ENCODE measurements at places on chromosomes 11 and 22.

DNA sequence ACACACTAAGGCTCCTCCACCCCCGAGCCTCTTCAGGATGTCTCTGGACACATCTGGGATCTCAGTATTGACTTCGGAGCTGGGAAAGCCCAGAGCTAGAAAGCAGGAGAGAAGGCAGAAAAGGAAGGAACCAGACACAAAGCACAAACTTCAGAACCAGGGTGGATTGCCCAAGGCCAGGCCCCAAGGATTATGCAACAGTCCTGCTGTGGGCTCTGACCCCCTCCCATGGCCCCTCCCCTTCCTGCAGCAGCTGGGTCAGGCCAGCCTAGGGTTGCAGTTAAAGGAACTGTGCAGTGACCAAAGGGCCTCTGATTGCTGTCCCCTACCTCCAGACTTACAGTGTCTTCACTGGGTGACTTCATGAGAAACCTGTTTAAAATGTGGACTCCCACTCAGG, 5.3 kb downstream of the KCNE3 start:
- DNase-seq = peak; percentile 81

DNA sequence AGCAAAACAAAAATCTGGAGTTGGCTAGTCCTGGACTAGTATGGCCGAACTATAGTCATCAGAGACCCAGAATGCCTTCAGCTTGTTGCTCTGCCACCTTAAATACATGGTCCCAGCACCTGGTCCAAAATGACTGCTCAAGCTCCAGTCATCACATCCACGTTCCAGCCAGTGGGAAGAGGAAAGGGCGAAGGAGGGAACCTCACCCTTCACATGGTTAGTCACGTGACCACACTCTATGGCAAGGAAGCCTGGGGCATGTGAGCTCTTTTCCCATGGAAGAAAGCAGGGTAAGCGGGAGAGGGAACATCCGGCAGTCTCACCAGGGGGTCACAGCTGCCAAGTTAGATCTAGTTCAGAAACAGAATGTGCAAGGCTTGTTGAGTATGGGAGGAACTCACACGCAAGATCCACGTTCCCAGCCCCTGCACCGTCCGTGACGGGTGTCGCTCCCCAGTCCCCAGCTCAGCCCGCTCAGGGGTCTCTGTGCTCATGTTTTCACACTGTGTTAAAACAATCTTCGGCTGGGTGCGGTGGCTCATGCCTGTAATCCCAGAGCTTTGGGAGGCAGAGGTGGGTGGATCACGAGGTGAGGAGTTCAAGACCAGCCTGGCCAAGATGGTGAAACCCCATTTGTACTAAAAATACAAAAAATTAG, 1.9 kb upstream of the ANO9 start:
- DNase-seq = no peak

GRCh38 chr22:50129121-50129736, 39.4 kb downstream of the MOV10L1 start:
- DNase-seq = no peak

DNA sequence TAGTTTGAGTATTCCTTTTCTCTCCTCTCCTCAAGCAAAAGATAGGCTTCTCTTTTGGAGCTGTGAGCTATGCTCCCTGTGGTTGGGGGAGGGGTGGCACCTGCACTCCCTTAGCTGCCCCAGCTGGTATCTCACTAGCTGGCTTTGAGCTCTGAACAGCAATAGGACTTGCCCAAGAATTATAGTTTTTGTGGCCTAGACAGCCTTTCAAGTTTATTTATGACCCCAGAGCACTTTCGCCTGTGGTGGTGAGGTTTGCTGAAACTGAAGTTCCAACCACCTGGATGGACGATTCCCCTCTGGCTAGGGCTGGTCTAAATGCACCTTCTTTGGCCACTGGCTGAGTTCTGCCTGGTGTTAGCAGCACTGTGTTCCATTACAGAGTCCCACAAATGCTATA, 37.1 kb upstream of the SLC37A2 start:
- DNase-seq = no peak

DNA sequence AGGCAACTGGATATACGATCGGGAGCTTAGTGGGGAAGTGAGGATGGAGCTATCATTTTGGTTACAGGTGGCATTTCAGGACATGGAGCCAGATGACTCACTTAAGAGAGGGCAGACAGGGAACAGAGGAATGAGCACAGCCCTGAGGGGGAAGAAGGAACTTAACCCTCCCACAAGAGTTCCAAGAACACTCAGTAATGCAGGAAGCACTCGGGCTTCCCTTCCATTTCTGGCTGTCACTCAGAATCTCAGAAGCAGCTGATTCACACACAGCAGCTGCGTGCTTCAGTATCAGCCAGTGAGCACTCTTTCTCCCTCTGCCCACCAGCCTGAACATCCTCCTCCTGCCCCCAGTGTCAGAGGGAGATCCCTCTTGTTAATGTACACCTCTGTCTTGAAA, 34.8 kb downstream of the EFCAB6 start:
- DNase-seq = no peak

DNA sequence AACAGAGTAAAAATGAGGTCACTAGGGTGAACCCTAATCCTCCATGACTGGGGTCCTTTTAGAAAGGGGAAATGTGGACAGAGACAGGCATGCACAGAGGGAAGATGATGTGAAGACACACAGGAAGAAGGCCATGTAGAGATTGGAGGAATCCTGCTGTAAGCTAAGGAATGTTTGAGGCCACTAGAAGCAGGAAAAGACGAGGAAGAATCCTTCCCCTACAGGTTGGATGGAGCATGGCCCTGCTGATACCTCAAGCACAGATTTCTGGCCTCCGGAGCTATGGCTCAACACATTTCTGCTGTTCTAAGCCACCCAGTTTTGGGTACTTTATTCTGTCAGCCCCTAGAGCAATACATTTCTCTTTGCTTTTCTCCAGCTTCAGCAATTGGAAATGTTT, 486.9 kb downstream of the MIAT start:
- no peak for DNase-seq

- no peak for DNase-seq
Observed at GRCh38 chr11:128372977-128373376, 214.4 kb downstream of the ETS1 start.

DNA sequence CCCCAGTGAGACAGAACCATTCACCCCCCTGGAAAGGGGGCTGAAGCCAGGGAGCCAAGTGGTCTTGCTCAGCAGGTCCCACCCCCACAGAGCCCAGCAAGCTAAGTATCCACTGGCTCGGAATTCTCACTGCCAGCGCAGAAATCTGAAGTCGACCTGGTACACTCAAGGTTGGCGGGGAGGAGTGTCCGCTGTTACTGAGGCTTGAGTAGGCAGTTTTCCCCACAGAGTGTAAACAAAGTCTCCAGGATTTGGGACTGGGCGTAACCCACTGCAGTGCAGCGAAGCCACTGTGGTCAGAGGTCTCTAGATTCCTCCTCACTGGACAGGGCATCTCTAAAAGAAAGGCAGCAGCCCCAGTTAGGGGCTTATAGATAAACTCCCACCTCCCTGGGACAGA, 10.0 kb downstream of the PATE1 start:
- DNase-seq = no peak

GRCh38 chr11:47101406-47101805, 75.3 kb downstream of the ARFGAP2 start:
- no peak for DNase-seq

GRCh38 chr11:8263109-8263768, 439 bp downstream of the LMO1 start:
- no peak for DNase-seq

DNA sequence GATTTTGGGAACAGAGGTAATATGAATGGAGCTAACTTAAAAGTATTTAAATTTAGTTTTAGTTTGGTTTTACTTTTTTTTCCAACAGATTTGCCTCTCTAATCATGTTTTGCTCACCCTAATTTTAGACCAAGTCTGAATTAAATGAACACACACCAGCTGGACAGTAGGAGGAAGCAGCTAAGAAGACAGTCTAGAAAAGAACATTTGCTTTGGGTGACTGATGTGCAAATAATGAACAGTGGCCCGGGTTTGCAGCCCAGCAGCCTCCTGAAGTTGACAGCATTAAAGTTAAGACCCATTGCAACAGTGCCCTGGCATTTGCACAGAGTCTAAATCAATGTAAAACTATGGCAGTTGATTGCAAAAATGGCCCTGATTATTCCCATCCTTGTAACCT, 66.4 kb upstream of the SORL1 start:
- no peak for DNase-seq

DNA sequence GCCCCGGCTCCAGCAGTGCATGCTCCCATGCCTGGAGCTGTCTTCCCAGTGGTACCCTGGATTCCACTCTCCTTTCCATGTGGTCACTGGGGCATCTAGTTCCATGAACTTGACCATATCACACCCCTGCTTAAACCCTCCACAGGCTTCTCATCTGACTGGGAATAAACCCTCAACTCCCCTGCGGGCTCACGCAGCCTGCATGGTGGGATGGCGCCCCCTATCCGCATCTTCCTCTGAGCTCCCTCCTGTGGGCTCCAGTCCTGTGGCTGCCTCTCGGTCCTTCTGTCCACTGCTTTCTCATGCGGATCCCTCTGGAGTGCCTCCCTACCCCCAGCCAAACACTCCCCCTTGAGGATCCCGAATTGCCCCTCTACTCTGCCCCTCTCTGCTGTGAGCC, 41.4 kb upstream of the TTLL12 start:
- DNase-seq = peak; percentile 79

GRCh38 chr11:124942466-124943253, 6.8 kb upstream of the HEPACAM start:
- DNase-seq = no peak

- DNase-seq = no peak
Observed at GRCh38 chr11:62487136-62487535, 59.5 kb downstream of the AHNAK start.

DNA sequence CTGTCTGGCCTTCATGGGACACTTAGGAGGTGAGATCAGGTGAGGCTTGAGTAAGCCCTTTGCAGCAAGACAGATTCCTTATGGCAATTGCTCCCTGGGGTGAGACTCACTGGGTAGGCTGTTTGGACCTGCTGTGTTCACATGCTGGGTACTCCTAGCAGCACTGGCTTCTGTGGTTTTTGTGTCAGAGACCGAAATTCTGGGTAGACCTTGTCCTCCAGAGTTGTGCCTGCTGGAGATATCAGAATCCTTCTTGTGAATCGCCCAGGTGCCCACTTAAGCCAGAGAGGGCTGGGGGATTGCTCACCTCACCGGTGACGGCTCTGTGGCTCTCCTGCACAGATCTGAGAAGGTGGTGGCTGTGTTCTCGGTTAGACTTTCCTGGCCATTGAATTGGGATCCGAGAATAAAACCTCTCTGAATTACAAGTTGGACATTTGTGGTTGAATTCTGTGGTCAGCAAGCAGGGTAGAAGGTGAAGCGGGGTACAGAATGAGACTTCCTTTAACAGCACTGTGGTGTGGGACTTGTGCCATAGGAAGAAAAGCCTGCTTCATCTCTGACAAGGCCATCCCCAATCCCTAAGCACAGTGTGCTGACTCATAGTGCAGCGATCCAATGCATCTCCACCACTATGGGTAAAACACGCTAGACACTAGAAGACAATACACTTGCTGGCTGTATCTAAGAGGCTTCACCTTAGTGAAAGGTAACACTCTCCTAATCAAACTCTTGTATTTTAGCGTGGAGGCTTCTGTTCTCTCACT, 52.5 kb upstream of the TTC12 start:
- no peak for DNase-seq

All from hematopoietic multipotent progenitor cell treated with erythropoietin and hydrocortisone succinate and interleukin-3 and kit ligand, for 6 days (in vitro differentiated cells).